ENCODE measurements at places on chromosomes 1 and 21. TPM values are rescaled to one million over a fixed set of nuclear protein-coding genes. Genes with fewer than 3 reads are reported as not detected.

IQGAP3 gene
- 0.21 TPM for total RNA-seq

GSTM2 gene
- total RNA-seq, result 315 TPM

HSD3B2 gene
- not detected for total RNA-seq

SDC3 gene
- total RNA-seq, result not detected

MTARC2 gene
- total RNA-seq, result 1.7 TPM

TRIM33 gene
- 70.6 TPM for total RNA-seq

DNA sequence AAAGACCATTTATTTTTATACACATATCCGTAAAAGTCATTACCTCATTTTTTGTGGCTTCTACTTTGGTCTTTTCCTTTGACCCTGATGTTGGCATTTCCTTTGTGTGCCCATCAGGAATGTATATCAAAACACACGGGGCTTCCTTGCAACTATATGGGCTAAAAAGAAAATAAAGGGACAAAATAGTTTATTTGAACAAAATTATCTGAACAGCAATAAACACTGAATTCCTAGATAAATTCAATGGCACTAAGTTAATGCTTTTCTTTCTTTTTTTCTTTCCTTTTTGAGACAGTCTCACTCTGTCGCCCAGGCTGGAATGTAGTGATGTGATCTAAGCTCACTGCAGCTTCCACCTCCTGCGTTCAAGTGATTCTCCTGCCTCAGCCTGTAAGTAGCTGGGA, 45.2 kb downstream of the EPRS1 start:
- DNase-seq, result no peak

DNA sequence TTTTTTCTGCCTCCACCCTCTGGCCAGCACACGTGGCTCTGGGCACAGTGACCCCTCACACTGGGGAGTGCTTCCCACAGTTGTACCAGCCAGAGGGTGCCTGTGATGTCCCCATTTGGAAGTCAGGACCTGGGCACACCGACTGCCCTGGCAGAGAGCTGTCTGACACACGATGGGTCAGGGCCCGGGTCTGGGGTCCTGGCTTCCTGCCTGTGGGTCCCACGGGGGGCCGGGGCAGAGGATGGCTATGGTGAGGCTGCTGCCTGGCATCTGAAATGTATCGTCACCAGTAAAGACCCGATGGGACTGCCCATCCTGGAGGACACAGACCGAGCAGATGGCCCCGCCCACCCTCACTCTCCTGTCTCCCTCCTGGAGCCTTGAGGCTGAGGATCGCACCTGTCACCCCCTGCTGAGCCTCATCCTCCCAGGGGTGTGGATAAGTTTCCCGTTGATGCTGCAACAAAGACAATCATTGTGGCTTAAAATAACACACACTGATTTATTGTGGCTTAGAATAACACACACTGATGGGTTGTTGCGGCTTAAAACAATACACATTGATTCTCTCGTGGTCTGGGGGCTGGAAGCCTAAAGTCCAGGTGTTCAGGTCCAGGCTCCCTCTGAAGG, 88.8 kb upstream of the TTC34 start:
- DNase-seq, result no peak

DNA sequence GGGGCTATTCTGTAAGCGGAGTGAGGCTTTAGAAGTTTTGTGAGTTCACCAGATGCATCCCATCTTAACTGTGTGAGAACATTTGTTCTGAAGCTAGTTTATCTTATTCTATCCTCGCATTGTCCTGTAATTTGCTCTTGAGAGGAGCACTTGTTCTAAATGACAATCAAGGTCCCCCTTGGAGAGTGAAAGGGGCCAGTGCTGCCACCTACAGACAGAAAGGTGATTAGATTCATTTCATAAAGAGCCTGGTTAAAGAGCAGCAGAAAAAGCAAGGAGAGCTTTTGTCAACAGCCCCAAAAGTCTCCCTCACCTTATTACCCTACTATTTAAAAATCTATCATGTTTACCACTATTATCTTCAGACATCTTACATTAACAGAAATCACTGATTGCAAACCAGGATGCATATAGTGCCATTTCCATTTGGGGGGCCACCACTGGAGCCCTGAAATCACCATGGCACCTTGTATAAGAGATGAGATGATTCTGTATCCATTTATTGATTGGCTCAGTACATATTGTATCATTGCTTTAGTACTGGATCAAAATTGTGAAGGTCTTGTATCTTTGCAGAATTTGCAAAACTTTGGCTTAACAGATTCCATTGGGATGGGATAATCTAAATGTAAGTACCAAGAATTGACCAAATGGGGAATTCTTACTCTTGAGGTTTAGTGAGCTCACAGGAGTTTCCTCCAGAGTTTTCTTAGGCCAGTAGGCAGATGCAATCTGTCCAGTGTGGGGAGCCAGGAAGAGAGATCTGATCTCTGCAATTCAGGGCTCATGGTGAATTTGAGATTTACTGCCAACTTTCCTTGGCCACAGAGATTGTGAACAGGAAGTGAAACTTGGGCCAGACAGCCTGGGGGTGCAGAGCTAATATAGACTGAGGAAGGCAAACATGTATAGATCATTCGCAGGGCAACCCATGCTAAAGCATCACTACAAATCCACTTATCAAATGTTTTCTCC, 64.3 kb upstream of the TRABD2B start:
- DNase-seq, result no peak

DNA sequence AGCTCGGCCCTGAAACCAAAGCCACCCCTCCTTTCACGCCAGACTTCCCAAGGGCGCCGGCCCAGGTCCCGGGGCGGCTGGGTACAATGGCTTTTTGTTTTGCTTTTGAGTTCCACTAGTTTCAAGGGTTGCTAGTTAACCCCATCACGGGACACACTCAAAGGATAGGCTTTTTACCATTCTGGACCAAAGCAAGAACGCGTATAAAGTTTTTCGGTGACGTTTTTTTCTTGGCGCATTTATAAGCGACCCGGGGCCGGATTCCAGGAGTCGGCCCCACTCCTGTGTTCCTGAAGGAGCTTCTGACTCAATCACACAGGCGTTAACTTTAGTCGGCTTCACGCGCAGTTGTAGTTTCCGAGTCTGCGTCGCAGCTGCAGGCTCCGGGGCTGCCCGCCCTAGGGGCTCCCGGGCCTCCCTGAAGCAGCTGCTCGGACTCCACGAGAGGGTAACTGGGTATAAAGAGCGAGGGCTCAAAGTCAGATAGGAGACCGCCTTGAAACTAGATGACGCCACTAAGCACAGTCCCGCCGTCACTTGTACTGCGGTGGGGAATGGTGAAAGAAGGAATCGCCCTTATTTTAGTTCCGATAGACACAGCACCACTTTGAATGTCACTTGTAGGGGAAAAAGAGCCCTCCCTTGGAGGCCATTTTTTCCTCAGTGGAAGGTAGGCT, 707 bp upstream of the KLHL21 start:
- DNase-seq, result peak; percentile 67

GRCh38 chr1:38662126-38662525, 197.4 kb downstream of the RRAGC start:
- no peak for DNase-seq

- peak; percentile 63 for DNase-seq
Measured at GRCh38 chr1:181397845-181398244, 85.5 kb upstream of the CACNA1E start.

- no peak for DNase-seq
Measured at GRCh38 chr1:232334811-232335210, 295.1 kb downstream of the SIPA1L2 start.

- DNase-seq, result no peak
Measured at GRCh38 chr1:21696931-21697330, 27.8 kb upstream of the RAP1GAP start.

- DNase-seq, result no peak
Measured at GRCh38 chr1:56439610-56440264, 139.6 kb downstream of the PLPP3 start.

DNA sequence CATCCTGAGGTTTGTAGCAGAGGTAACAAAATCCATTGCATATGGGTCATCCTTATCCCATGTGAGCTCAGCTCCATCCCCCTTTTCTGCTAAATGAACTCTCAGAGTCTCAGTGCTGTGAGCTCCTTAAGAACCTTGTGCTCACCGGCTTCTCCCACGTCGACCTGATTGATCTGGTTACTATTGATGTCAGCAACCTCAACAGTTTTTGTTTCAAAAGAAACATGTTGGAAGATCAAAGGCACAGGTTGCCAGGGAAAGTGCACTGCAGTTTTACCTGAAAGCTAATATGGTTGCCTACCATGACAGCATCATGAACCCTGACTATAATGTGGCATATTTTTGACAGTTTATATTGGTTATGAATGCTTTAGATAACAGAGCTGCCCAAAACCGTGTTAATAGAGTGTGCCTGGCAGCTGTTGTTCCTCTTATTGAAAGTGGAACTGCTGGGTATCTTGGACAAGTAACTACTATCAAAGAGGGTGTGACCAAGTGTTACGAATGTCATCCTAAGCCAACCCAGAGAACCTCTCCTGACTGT, 131.4 kb downstream of the HS2ST1 start:
- DNase-seq, result no peak

DNA sequence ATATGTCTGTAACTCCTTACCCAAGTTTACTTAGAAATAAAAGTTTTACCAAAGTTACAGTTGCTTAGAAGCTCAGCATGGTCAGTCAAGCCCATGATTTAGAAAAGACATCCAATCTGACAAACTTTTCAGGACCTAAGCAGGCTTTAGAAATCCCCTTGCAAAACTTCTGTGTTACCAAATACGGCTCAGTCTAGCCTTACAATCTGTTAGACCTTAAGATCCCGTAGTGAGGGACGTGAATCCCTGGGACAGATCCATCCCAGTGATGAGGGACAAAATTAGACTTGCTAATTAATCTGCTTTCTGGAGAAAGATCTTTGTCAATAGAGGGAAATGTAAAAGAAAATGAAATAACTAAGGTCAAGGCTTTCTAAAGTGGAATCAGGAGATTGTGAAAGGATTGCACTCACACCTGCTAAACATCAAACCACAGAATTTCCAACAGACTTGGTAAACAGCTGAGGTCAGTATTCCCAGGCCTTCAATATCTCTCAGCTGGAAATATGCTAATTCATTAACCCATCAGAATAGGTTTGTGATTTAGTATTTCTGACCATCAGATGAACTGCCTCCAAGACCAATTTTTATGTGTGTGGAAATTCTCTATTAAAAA, 375.3 kb downstream of the DUSP10 start:
- DNase-seq, result no peak

DNA sequence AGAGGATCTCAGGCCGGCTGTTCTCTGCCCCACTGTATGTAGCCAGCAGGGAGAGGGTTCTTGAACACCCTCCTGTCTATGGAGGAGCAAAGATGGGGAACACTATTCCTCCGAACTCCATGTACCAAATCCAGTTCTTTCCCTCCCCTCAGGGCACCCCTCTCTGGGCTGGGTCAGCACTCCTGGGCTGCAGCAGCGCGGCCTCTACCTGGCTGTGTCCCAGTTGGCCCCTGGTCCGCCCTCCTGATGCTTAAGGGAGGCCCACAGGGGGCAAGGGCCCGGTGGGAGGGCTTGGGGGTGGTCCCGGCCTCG, 471 bp upstream of the ADPRS start:
- DNase-seq, result no peak

DNA sequence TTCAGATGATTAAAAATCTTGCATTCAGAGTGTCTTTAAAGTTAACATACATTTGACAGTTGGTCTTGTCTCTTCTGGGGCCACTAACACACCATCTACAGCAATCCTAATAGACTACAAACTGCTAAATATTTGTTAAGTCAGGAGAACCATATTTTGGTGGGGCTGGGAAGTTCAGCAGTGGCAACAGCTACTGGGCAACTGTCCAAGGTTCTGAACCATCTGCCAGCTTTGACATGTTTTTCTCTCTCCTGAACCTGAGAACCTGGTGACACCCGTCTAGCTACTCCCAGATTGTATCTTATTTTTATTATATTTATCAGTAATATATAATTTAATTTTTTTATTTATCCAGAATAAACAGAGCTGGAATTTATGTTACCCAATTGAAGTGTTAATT, 199.0 kb upstream of the DPYD start:
- DNase-seq, result no peak

DNA sequence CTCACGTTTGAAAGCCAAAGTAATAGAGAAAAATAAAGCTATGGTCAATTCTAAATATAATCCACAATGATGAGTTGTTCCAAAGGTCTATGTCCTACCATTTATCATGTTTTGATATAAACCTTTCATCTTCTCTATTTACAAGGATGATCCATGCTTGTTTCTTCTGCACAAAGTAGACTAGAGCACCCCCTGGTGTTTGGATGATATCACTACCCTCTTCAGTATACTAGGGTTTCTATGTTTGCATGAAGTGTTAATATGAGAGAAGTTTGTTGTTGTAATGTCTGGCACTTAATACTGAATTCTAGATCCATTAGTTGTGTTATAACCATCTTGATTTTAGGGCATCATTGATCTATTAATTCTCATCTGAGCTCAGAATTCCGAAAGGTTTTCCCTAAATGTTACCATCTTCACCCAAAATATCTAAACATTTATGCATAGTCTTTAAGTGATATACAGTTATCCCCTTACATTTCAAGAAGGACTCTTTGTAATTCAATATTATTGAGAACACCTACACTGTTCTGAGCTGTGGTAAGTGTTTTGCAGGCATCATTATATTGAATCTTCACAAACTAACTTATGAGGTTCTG, 21.1 kb downstream of the CLDN8 start:
- DNase-seq, result no peak

- no peak for DNase-seq
Measured at GRCh38 chr1:16886860-16887605, 8.7 kb upstream of the RNU1-2 start.

Measured in natural killer cell (primary cell).